Kidney (tissue), 22 donors: ENCODE measurements at places on chromosomes 16 and 17. TPM values are rescaled to one million over a fixed set of nuclear protein-coding genes. Genes with fewer than 3 reads are reported as not detected.

Gene ETV4
- total RNA-seq, result 6.8 TPM

Gene CDH3
- total RNA-seq, result 61.3 TPM

DNA sequence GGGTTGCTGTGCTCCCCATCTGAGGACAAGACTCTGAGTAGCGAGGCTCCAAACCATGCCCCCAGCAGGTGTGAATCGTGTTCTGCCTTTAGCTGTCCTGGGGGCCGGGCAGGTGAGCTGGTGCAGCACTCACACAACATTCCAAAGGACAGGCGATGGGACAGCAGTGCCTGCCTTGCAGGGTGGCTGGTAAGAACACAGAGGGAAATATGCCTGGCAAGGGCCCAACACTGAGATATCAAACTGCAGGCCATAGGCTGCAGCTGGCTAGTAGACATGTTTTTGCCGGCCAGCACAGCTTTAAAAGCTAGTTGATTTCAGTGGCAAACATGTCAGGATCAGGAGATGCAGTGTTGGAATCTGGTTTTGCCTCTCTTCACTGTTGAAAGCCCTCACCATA lies 23.6 kb downstream of the CLEC16A start:
- DNase-seq, result no peak

DNA sequence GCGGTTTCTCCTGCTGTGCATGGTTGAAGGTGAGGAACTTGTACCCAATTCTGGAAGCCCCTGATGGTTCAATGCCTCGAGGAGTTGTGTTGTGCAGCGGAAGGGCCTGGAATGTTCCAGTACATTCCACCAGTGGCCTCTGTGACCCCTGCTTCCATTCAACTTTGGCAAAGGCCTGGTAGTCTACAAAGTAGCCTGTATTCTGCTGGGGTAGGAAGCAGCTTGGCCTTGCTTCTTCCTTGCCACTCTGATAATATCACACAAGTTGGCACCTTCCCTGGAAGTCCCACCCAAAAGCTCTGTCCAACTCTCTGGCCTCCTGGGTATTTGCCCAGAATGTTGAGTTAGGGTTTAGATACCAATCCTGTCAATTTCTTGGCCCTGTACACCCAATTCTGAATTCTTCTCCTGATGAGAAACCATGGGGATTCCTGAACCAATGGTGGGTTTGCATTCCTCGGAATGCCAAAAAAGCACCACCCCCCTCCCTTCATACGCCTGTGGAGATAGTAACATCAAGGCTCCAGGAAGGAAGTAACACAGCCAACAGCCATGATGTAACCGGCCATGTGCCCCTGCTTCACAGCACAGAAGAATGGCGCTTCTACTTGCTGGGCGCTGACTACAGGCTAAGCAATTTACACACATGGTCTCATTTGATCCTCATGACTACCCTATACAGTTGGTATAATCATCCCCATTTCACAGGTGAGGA lies 11.8 kb upstream of the FAM117A start:
- DNase-seq, result peak; percentile 46

DNA sequence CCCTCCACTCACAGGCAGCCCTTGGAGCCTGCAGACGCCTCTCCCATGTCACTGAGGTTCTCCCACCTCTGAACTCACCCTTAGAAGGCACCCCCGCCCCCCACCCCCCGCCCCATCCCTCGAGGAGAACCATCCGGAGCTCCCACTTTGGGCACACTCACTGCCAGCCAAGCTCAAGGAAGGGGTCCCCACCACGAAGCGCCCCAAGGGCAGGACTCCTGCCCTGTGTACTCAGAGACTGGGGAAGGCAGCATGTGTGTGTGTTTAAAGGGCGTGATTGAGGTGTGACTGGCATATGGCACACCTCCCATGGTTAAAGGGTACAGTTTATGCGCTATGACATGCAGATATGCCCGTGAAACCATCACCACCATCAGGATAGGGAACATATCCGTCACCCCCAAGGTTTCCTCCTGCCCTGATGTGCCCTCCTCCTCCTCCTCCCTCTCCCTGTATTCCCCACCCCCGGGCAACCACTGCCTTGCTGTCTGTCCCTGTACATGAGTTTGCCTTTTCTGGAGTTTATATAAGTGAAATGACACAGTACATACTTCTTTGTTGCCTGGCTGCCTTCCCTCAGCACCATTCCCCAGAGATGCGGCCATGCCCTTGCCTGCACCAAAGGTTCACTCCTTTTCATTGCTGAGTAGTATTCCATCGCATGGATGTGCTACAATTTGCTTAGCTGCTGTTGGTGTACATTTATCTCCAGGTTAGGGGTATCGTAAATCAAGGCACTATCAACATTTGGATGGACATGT lies 14.0 kb upstream of the RBFOX3 start:
- DNase-seq, result peak; percentile 4

GRCh38 chr17:78041386-78042179 lies 83.1 kb downstream of the TNRC6C start:
- DNase-seq, result no peak

Gene ZNHIT3
- 25.4 TPM for total RNA-seq

GRCh38 chr16:87314990-87315420 lies 2.2 kb downstream of the C16orf95 start:
- no peak for DNase-seq
